Body of pancreas (tissue), 4 donors: ENCODE measurements at places on chromosomes 2 and 18. TPM values are rescaled to one million over a fixed set of nuclear protein-coding genes. Genes with fewer than 3 reads are reported as not detected.
A peak's percentile ranks its signal among the peaks of the same experiment; 100 is the strongest.

- H3K27ac ChIP-seq = no peak overlapping the region
- H3K36me3 ChIP-seq = no peaks in the 10 kb centered on the region
- no peak for DNase-seq
Measured at GRCh38 chr18:79814373-79814772, 16.6 kb downstream of the KCNG2 start.

DNA sequence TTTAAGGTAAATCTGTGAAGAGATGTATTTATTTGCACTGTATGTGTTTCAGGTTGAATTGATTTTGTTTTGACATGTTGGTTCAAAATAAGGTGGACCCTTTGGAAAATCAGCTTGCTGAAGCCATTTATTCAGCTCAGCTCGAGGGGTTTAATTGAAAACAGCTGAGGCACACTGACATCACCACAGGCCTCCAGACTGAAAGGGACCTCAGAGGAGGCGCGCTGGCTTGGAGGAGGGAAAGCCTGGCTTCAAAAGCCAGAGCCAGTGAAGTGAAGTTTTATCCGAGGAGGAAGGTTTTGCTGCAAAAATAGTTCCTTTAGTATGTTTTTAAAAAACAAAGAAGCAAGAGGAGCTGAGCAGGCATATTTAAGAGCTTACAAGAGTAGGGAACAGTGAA is 26.9 kb upstream of the DNMT3A start:
- no peak for DNase-seq
- peaks cover 10% of the 10 kb centered on the region for H3K4me1 ChIP-seq
- H3K27me3 ChIP-seq = no peaks in the 10 kb centered on the region
- H3K27ac ChIP-seq = no peak overlapping the region

DNA sequence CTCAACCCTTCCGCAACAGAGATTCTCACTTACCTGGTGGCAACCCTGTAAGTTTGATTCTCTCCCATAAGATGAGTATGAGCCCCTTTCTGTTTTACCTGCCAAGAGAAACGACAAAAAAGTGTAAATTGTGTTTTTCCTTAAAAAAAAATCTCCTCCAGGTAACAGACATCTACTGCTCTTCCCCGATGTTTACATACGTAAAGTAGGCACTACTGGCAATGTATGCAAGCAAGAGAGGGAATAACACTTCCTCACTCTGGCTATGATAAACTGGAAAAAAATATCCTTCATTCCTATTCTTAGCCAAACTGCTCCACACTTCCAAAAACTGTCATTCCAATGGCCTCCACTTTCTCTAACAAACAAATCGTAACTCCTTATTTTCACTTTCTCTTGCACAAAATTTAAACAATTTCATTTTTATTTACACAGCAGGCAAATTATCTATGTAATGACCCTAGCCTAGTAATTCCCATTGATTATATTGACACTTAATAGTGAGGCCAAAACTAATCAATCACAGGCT is 184.5 kb downstream of the TCF4 start:
- no peak overlapping the region for H3K4me3 ChIP-seq
- H3K27me3 ChIP-seq = no peaks in the 10 kb centered on the region
- DNase-seq = no peak
- H3K4me1 ChIP-seq = peaks cover 3% of the 10 kb centered on the region

DNA sequence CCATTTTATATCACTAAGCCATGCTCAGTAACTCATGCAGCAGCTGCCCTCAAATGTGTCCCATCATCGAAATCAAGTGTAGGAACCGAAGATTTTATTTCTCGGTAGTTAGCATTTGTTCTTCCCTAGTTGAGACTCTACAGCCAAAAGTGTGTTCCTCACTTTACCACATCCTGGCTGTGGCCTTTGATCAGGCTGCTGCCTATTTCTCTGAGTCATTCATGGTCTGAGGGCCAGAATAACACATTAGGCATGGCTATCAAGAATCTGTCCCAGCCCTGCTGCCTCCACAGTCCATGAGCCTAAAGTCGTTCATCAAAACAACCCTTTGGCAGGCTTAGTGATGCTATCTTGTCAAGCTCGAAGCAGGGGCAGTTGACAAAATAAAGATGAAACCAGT is 300.1 kb downstream of the TDRD15 start:
- H3K36me3 ChIP-seq = no peaks in the 10 kb centered on the region
- no peaks in the 10 kb centered on the region for H3K4me1 ChIP-seq
- no peak for DNase-seq
- no peak overlapping the region for H3K27ac ChIP-seq

DNA sequence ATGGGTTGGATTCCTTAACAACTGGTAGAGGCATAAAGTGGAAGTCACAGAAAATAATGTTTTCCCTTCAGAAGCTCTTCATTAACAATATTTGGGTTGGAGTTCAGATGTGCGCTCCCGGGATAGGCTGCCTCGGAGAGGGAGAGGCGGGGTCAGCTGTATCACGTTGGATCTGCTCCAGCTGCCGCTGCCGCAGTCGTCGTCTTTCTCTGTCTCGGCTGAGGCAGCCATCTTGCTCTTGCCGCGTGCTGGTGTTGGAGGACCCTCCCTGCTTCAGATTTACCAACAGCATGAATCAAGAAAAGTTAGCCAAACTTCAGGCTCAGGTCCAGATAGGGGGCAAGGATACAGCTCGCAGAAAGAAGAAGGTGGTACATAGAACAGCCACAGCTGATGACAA is 35.1 kb downstream of the TANC1 start:
- no peaks in the 10 kb centered on the region for H3K27me3 ChIP-seq
- DNase-seq = no peak
- H3K4me1 ChIP-seq = peaks cover 9% of the 10 kb centered on the region
- no peak overlapping the region for H3K4me3 ChIP-seq

Gene YWHAQ
- 132 TPM for total RNA-seq

DNA sequence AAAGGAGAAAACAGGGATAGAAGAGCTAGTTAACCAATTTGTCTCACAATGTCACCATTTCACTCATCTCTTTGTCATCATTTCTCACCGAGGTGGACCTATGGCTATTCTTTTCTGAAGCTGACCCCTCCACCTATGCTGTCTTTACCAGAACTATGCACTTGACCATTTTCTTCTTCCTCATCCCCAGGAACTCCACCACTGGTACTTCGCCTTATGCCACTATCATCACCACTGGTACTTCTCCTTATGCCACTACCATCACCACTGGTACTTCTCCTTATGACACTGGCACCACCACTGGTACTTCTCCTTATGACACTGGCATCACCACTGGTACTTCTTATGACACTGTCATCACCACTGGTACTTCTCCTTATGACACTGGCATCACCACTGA is 745.8 kb upstream of the CHAC2 start:
- no peak overlapping the region for H3K4me3 ChIP-seq
- H3K27ac ChIP-seq = no peak overlapping the region
- no peak for DNase-seq
- H3K4me1 ChIP-seq = no peaks in the 10 kb centered on the region

DNA sequence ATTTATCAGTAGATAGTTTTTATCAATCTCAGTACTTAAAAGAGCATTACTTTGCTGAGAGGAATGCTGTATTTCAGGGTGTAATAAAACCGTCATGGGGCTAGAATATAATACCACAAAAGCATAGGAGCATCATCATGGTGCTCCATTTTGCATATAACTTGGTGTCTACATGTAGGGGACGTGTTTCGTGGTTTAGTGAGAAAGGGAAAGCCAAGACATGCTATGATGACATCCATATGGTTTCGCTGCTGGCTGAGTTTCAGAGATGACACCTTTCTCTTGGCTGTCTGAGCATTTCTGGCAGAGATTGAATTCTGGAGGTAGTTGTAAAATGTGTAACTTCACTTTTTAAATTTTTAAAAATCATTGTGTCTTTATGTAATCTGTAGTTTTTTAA is 32.4 kb downstream of the WDR43 start:
- no peaks in the 10 kb centered on the region for H3K36me3 ChIP-seq
- no peak overlapping the region for H3K27ac ChIP-seq
- DNase-seq = no peak
- no peaks in the 10 kb centered on the region for H3K4me1 ChIP-seq
- no peak overlapping the region for H3K4me3 ChIP-seq
- no peaks in the 10 kb centered on the region for H3K27me3 ChIP-seq

- no peaks in the 10 kb centered on the region for H3K27me3 ChIP-seq
- no peak overlapping the region for H3K27ac ChIP-seq
- H3K4me1 ChIP-seq = no peaks in the 10 kb centered on the region
- no peak for DNase-seq
- no peaks in the 10 kb centered on the region for H3K36me3 ChIP-seq
- H3K4me3 ChIP-seq = no peak overlapping the region
Measured at GRCh38 chr2:230162981-230163380, 56.8 kb downstream of the SP110 start.

Gene VIL1
- 15.8 TPM for total RNA-seq

GRCh38 chr18:60191926-60192325 is 180.6 kb downstream of the MC4R start:
- no peak overlapping the region for H3K27ac ChIP-seq
- H3K4me3 ChIP-seq = no peak overlapping the region
- no peaks in the 10 kb centered on the region for H3K4me1 ChIP-seq
- no peak for DNase-seq

Gene ASPRV1
- 0.33 TPM for total RNA-seq

DNA sequence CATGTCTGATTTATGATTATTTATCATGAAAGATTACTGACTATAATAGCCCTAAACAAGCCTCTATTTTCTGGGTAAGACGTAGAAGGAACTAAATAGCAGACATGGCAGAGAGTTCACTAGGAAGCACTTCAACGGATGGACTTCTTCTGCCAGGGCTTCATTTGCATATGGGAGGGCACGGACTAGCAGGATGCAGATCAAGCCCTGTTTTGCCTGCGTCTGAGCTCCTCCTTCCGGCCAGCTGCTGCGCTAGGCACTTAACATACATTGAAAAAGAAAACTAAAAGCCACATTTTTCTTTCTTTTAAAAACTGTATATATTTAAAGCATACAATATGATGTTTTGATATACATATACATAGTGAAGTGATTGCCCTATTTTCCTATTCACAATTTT is 340.0 kb upstream of the MEX3C start:
- no peak overlapping the region for H3K4me3 ChIP-seq
- DNase-seq = peak; percentile 59
- H3K4me1 ChIP-seq = no peaks in the 10 kb centered on the region

Gene SIX2
- 2.3 TPM for total RNA-seq

Gene ANTXR1
- total RNA-seq = 11.2 TPM

Gene HOXD8
- total RNA-seq = 3.1 TPM

Gene CNDP1
- not detected for total RNA-seq

Gene BMP10
- not detected for total RNA-seq

DNA sequence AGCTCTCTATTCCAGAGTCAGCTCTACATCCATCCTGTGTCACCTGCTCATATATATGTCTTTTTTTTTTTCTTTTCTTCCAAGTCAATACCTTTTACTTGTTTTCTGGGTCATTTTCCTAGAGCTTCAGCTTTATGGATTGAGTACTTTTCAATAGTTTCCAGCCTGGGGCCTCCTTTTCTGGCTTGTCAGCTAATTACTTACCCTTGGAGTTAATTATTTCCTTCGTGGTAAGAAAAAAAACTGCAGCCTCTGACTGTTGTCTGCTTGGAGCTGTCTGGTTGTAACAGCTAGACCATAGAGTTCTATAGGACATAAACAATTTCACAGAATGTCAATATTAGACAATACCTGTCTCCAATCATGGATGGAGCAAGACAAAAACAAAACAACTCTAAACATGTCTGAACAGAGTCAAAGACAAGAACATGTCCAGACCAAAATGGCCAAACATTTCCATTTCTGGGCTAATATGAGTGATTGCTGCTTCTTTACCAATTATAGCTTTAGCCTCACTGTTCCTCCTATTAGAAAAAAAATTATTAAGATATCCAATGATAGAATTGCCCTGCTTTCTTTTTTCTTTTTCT is 643.1 kb downstream of the SLC4A3 start:
- H3K27ac ChIP-seq = no peak overlapping the region
- H3K27me3 ChIP-seq = no peaks in the 10 kb centered on the region
- H3K4me1 ChIP-seq = peaks cover 11% of the 10 kb centered on the region
- no peak for DNase-seq

Gene LIPG
- 0.52 TPM for total RNA-seq

Gene SIX3
- total RNA-seq = 0.52 TPM

Gene KCMF1
- total RNA-seq = 30.4 TPM

- peaks cover 19% of the 10 kb centered on the region for H3K36me3 ChIP-seq
- H3K4me3 ChIP-seq = no peak overlapping the region
- H3K27me3 ChIP-seq = no peaks in the 10 kb centered on the region
- DNase-seq = no peak
- peaks cover 19% of the 10 kb centered on the region for H3K4me1 ChIP-seq
- H3K27ac ChIP-seq = peak overlapping the region; percentile 16
Measured at GRCh38 chr2:241339839-241340630, 16.1 kb upstream of the FARP2 start.

DNA sequence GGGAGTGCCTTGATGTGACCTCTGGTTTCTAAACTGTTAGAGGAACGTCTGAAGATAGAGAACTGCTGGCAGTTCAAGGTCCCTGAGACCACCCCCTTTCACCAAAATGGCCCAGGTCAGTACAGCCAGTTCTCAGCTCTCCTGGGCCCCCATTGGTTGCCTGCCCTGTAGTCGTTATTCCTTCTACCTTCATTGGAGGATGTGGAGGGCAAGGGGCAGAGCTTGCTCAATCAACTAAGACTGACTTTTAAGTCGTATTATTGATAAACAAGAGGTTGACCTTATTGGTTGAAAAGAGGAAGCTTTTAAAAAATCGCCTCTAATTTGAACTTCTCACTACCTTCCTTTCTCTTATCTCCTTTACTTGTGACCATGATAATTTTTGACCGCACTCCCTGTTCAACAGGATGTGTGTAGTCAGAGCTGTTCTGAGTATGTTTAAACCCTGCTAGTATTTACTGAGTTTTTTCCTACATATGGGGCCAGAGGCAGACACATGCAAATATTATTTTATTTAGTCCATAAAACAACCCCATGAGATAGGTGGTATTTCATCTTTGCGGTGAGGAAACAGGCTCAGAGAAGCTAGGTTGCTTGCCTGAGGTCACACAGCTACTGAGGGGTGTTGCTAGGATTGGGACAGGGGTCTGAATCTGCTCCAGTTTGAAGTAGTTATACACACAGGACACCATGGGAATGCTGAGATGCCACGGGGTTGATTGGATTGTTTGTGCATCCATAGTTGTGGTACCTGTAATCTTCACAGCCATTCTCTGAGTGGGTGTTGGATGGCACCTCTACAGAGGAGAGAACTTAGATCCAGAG is 65.9 kb downstream of the TMEM247 start:
- no peaks in the 10 kb centered on the region for H3K27me3 ChIP-seq
- no peak for DNase-seq
- no peak overlapping the region for H3K4me3 ChIP-seq
- H3K27ac ChIP-seq = peak overlapping the region; percentile 90

Gene CHRNG
- not detected for total RNA-seq

Gene C1QL2
- not detected for total RNA-seq

Gene DSG1
- under 0.01 TPM for total RNA-seq

- H3K36me3 ChIP-seq = no peaks in the 10 kb centered on the region
- no peaks in the 10 kb centered on the region for H3K4me1 ChIP-seq
- no peak overlapping the region for H3K4me3 ChIP-seq
- DNase-seq = no peak
Measured at GRCh38 chr2:65708086-65708485, 275.7 kb upstream of the SPRED2 start.

Gene KIF5C
- total RNA-seq = 2.6 TPM
